ENCODE measurements at places on chromosomes 4 and X. TPM values are rescaled to one million over a fixed set of nuclear protein-coding genes. Genes with fewer than 3 reads are reported as not detected.

The MPP1 gene
- total RNA-seq = 19.3 TPM

The NSG1 gene
- 0.48 TPM for total RNA-seq

The IL13RA2 gene
- 0.88 TPM for total RNA-seq

The STS gene
- 10.8 TPM for total RNA-seq

The BEND2 gene
- not detected for total RNA-seq

The MAGED4B gene
- 2.2 TPM for total RNA-seq

The JAKMIP1 gene
- total RNA-seq = 0.66 TPM

The SPON2 gene
- 36.1 TPM for total RNA-seq

The ZCCHC12 gene
- total RNA-seq = not detected

The PLP1 gene
- total RNA-seq = 3.4 TPM

The TMEM128 gene
- total RNA-seq = 25.2 TPM

The SPANXN5 gene
- not detected for total RNA-seq

The IGFBP7 gene
- 769 TPM for total RNA-seq

The TRIM2 gene
- total RNA-seq = 26.7 TPM

The SH3RF1 gene
- total RNA-seq = 20.2 TPM

The FAM47E gene
- total RNA-seq = 9.5 TPM

The SSX2 gene
- not detected for total RNA-seq

The GABRQ gene
- total RNA-seq = not detected

The SMIM31 gene
- 0.44 TPM for total RNA-seq

The HS3ST1 gene
- total RNA-seq = 3.8 TPM

The RAI2 gene
- total RNA-seq = 12.0 TPM
